Activated naive CD4-positive, alpha-beta T cell (primary cell): ENCODE measurements at places on chromosomes 11 and 22.

DNA sequence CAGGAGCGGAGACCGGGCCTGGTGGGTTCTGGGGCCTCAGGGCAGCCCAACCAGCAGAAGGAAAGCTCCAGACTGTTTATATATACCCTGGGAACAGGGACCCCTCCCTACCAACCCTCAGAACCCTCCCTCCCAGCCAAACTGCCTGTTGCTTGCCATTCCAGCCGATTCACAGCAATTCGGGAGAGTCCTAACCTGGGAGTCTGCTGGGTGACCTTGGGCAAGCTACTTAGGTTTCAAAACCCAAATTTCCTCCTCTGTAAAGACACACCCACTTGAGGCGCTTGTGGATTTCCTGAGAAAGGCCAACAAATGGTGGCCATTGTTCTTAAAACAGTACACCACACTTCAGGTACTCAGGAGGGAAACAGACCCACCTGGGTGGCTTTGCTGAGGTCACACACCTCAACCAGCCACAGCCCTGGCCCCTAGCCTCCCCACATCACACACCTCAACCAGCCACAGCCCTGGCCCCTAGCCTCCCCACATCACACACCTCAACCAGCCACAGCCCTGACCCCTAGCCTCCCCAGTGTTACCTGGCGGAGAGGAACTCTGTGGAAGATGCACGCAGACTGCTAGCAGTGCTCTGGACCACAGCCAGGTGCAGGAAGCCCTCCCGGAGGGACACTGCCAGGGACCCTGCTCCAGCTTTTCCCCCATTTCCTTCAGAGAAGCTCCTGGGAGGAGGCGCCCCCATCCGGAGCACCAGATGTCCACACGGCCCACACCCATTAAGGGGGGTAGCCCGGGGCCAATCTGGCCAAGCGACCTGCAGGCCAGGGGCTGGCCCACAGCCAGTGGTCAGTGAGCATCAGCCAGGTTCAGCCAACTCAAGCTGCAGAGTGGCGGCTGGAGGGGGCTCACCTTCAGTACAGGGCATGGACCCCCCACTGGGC, 6.2 kb downstream of the SHISA8 start:
- no peak for DNase-seq

DNA sequence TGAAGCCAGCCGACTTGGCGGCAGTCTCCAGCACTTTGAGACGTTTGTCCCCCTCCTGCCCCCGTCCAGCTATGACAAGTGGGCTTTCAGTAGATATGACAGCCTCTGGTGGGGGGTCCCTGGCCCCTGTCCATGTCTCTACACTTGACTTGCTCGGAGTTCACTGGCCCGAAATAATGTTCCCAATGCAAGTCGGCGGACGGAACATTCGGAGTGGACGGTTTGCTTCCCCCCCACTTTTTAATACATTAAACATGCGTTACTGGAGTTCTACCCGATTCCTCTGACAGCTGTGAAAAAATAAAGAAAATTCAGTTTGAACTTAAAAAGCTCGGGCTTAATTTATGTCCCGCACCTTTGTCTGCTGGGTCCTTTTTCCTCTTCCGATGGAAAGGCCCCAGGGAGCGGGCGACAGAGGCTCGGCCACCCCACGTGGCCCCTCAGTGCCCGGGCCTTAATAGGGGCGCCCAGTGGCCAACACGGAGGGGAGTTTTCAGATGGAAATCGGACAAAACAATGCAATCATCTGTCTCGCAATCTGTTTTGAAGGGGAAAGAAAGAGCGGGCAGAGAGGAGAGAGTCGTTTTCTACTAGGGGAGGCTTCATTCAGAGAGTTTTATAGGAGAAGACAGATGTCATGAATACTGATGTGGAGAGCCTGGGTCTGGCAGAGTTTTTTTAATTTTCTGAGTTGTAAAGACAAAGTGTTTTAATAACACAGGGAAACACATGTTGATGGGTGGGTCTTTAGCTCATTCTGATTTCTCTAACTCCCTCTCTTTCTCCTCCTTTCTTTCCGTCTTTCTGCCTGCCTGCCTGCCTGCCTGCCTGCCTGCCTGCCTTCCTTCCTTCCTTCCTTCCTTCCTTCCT, 50.2 kb downstream of the SMIM38 start:
- no peak for DNase-seq

GRCh38 chr11:125167954-125168835, 3.6 kb downstream of the PKNOX2 start:
- DNase-seq: no peak

DNA sequence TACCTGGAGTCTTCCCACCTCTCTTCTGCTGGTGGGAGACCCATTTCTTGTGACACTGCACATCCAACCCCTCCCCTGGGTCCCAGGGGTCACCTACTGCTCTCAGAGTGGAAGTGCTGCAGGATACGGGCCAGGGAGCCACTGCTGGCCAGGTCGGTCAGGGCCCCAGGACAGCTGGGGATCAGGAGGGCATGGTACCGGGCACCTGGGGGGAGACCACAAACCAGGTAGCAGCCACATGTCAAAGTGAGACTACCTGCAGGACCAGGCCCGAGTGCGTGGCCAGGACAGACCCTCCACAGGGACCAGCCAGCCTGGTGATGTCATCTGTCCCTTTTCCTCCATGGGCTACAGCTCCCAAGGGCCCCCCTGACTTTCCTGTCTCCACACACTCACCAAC, 3.9 kb downstream of the GATD1 start:
- no peak for DNase-seq
